ENCODE measurements at places on chromosomes 12 and 14. TPM values are rescaled to one million over a fixed set of nuclear protein-coding genes. Genes with fewer than 3 reads are reported as not detected.

Gene AICDA
- not detected for total RNA-seq

GRCh38 chr14:44404036-44404435 is 103.0 kb downstream of the FSCB start:
- no peak for DNase-seq

DNA sequence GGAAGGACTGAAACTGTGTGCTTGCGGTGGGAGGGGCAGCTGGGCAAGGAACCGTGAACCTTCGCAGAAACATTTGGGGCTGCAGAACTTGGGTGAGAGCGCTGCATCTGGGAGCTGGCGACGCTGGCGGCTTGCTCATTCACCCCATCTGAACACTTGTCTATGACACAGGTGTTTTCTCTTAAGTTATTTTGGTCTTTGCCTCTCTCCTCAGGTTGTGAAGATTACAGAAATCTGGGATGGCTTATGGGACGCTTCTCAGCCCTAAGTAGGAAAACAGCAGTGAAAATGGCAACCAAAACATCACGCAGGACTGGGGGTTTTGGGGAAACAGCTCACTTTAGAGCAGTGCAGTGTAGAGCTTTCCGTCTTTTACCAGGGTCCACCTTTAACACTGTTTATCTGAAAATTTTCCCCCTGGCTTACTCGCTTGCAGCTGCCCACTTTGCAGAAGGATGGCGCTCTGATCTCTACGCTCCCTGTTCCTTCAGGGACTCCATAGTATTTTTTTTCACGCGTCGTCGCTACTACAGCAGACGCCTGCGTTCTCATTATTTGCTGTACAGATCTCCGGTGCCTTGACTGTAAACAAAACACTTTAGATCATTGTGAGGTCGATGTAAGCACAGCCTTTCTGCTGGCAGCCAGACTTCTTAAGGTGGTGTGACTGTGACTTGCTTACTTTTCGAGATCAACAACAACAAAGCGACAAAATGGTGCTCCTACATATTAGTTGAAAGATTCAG is 2.7 kb upstream of the CDKN1B start:
- peak; percentile 42 for DNase-seq

DNA sequence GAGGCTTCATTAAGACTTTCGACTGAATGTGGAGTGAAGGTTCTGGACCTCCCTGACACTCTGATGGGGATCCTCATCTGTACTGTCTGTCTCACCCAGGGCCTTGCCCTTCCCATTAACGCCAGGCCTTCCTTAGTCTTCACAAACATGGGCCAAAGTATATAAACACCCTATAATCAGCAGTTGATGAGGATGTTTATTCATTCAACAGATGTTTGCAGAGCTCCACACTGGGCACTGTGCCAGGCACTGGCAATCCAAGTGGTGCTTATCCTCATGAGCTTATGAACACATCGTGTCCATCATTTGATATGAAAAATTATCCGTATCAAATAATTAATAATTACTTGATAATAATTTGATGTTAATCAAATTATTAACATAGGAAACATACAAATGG is 454.4 kb downstream of the FUT8 start:
- no peak for DNase-seq

All from CD4-positive, CD25-positive, alpha-beta regulatory T cell (primary cell).